ENCODE measurements at places on chromosomes 12 and 14.

DNA sequence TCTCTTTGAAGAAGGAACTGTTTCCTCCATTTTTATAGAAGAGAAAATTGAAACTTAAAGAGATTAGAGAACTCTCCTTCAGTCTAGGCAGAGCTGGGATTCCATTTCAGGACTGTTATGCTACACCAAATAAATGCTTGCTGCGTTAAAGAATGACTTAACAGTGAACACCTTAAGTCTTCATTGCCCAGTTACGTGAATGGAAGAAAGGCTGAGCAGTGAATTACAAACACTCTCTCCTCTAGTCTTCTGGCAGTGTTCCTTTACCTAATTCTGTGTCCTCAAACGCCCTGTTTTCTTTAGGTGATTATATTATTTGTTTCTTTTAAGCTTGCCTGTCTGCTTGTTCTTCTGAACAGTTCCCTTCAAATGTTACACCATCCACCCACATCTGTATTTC lies 59.7 kb downstream of the RCOR1 start:
- DNase-seq = no peak

- no peak for DNase-seq
Measured at GRCh38 chr12:109844091-109844490, 10.9 kb upstream of the TRPV4 start.

DNA sequence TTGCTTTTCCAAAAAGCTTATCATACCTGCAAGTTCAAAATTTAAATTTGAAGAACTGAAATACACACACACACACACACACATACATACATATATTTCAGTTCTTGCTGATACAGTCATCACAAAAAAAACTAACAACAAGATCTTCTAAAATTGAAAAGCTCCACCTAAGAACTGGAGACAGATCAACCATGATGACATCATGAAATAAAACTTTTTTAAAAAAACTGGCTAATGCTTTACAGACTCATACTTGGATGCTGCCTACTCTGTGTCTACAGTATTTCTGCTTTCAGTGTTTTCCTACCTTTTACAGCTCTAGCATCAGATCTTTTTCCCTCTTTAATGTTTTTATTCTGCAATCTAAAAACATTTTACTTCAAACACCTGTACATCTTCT lies 261.4 kb downstream of the DIO2 start:
- no peak for DNase-seq

- DNase-seq = no peak
Measured at GRCh38 chr14:24236689-24237462, 4.1 kb downstream of the GMPR2 start.

- DNase-seq = no peak
Measured at GRCh38 chr12:41943671-41944070, 201.0 kb downstream of the GXYLT1 start.

DNA sequence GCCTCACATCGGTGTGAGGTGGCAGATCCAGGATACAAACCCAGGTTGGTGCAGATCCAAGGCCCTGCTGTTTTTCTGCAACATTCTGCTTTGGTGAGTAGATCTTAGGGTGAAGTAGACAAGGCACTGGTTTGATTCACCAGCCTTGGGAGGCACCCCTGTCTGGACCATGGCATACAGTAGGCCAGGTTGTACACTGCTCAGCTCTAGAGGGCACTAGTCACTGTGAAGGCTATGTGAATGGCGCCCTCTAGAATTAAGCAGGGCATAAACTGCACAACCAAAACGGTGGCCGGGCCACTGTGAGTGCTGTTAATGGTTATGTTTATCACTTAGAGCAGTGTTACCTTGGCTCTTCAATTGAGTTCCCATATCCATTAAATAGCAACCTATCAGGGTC lies 280.6 kb upstream of the PWP1 start:
- no peak for DNase-seq

DNA sequence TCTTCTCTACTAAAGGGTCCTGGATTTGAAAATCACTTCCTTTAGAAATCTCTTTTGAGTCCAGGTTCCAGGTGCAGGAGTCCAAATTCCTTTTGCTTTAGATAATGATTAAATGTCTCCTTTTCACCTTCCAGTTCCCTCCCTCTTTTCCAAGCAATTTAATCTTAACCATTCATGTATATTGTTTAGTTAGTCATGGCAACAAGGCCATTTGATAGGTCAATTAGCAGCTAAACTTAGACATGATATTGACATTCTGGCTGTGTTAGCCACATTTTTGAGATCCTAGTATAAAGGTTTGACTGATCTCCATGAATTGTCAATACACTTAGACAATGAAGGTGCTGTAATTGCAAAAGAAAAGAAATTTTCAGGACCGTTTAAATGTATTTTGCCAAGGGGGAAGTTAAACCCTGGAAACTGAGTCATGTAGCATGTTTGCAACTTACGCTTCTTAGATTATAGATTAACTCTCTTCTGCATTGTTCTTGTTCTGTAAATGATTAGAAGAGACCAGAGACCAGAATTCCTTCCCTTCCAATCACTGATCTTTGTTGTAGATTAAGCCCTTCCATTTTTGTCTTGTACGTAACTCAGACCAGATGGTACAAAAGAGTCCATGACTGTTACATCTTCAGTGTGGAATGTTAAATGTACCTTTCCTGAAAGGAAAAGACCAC lies 12.4 kb upstream of the C12orf75 start:
- peak; percentile 42 for DNase-seq

GRCh38 chr14:56795284-56795622 lies 15.0 kb downstream of the OTX2 start:
- DNase-seq = no peak

- DNase-seq = no peak
Measured at GRCh38 chr14:93511001-93511400, 80.3 kb downstream of the UNC79 start.

- DNase-seq = no peak
Measured at GRCh38 chr14:65356327-65356836, 56.1 kb upstream of the FUT8 start.

DNA sequence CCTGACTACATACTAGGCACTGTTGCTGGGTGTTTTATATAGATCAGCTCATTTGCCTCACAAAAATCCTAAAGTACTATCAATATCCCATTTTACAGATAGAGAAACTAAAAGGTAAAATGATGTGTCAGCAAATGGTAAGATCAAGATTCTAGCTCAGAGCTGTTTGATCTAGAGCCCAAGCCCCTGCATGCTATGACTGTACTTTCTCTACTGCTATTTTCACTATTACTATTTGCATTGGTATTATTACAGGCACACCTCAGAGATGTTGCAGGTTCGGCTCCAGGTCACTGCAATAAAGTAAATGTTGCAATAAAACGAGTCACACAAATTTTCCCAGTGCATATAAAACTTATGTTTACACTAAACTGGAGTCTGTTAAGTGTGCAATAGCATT lies 10.9 kb downstream of the ISCU start:
- DNase-seq = no peak

DNA sequence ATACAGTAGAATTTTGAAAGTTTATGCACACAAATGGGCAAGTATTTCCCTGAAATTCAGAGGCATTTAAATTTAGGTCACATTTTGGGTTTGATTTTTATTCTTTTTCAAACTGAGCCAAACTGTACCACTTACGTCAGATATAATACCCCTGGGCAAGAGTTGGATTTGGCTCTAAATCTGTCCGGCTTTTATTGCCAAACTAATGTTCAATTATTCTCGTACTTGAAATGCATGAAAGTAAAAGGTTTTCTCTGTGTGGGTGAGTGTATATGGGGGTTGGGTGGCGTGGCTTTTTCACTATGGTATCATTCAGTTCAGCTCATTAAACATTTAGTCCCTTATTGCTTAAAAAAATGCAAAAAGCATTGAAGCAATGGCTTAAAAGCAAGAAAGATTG lies 55.9 kb downstream of the SLCO1C1 start:
- DNase-seq = no peak

- DNase-seq = no peak
Measured at GRCh38 chr12:94819011-94819410, 168.7 kb upstream of the TMCC3 start.

GRCh38 chr12:79191391-79191790 lies 326.8 kb downstream of the SYT1 start:
- no peak for DNase-seq

- DNase-seq = no peak
Measured at GRCh38 chr12:62466018-62466593, 520 bp upstream of the MON2 start.

DNA sequence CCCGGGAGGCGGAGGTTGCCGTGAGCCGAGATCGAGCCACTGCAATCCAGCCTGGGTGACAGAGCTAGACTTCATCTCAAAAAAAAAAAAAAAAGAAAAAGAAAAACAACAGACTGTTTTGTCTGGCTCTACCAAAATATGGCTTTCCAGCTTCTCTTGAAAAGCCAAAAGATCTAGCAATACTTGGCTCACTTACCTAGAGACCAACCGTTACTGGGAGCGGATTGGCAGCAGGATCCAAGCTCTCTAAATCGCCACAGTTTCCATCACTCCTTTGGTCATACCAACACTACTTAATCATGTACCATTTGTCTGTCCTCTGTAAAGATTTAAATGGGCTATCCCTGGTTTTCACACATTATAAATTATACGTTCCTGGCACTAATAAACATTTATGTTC lies 87.6 kb upstream of the GPHB5 start:
- no peak for DNase-seq

DNA sequence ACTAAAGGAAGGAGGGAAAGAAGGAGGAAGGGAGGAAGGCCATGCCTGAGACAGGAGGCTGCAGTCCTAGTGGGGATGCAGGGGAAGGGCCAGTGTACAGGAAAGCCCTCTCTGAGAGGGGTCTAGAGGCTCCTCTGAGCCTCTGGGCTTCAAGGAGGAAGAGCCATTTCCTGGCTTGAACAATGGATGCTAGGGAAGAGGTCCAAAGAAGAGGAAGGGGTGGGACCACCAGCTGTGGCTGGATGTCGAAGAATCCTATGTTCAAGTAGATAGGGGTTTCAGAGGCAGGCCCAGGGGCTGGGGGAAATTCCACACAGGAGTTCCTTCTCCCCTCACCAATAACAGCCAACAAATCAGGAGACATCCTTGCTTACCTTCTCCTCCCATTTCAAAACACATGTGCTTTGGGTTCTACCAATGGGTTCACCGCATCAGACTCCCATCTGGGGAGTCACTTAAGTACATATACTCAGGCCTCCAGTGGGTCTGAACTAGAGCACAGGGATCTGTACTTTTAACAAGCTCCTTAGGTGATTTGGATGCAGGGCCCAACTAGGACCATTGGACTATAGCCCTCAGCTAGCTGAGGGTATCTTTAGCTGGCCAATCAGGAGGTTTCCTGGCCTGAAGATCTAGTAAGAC lies 32.4 kb downstream of the PRPF40B start:
- DNase-seq = no peak

Measured in NCI-H2029 treated with DMSO at 0.1 percent for 48 hours (cell line).